ENCODE measurements at places on chromosomes 3 and 15.

- no peak for DNase-seq
Observed at GRCh38 chr3:58755150-58755549, 88.6 kb upstream of the FAM3D start.

GRCh38 chr15:92958105-92958504, 58.0 kb downstream of the CHD2 start:
- DNase-seq = peak; percentile 19

DNA sequence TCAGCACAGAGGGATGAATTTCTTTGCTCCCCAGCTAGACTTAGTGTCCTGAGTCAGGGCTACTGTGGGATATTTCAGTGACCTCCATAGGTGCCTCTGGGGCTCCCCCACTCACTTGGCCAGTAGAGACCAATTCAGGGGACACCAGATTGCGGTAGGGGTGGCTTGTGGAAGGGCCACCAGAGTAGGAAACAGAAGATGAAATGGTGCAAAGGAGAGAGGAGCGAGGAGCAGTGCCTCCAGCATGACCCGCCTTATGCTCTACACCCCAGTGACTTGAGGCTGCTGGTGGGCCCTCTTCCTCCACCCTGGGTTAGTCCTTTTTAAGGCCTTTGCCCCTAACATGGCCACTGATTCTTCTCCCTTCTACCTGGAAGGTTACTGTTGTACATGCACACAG, 2.5 kb downstream of the AEN start:
- DNase-seq = no peak

GRCh38 chr3:107514453-107514852, 8.3 kb upstream of the BBX start:
- no peak for DNase-seq

GRCh38 chr3:187945374-187945773, 200.1 kb upstream of the BCL6 start:
- DNase-seq = no peak

DNA sequence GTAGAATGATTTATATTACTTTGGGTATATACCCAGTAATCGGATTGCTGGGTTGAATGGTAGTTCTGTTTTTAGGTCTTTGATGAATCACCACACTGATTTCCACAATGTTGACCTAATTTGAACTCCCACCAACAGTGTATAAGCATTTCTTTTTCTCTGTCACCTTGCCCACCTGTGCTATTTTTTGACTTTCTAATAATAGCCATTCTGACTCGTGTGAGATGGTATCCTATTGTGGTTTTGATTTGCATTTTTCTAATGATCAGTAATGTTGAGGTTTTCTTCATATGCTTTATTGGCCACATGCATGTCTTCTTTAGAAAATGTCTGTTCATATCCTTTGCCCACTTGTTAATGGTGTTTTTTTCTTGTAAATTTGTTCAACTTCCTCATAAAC, 340.8 kb downstream of the PLOD2 start:
- no peak for DNase-seq

DNA sequence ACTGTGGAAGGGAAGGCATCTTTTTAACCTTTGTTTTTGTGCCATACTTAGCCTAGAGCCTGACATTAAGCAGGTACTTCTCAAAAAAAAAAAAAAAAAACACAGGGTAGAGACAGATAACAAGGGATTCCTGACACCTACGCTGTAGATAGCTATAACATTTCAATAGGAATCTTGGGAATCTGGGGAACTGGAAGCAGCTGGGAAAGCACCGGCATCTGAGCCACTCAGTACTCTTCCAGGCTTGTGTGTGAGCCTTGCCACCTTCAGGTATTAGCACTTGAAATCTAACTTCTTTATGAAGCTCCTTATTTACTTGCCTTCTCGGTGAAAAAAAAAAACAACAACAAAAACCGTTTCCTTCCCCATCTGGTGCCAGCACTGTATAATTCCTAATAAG, 46.8 kb downstream of the PIK3CA start:
- DNase-seq = no peak

DNA sequence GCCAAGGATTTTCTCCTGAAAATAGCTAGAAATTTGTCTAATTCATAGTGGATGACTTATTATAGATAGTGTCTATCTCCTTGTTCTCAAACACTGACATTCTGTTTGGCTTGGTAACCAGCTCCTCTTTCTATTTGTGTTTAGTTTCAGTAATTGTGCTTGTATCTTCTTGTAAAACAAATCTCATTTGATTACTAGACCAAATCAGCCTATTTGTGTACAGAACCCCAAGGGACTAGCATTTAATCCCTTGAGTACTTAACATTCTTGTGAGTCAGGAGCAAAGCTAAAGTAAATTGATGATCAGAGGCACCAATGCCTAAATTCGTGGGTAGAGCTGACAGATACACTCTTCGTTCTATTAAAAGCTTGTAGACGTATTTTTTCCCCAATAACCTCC, 306.5 kb upstream of the SLITRK3 start:
- no peak for DNase-seq

- no peak for DNase-seq
Observed at GRCh38 chr3:189572249-189572648, 58.9 kb upstream of the TP63 start.

GRCh38 chr3:98004721-98005120, 30.4 kb downstream of the GABRR3 start:
- no peak for DNase-seq

- no peak for DNase-seq
Observed at GRCh38 chr15:49831206-49831965, 210.5 kb downstream of the DTWD1 start.

DNA sequence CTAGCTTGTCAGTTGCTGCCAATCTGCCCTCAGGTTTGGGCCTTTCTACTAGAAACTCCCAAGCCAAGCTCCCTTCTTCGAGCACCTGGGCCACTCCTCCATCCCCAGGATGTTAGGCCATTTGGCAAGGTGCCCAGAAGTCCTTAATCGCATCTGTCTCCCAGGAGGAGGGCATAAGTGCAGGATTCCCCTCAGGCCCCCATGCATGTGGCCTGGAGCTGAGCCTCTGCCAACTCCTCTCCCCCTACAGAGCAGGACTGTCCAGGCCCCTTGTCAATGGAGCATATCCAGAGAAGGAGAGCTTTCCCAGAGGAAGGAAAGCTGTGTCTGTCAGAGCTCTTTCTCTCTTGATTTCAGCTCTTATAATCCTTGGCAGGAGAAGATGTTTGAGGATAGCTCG, 182.6 kb upstream of the ROPN1 start:
- no peak for DNase-seq

GRCh38 chr3:4681301-4681700, 188.2 kb downstream of the ITPR1 start:
- no peak for DNase-seq

- DNase-seq = no peak
Observed at GRCh38 chr15:40183636-40184463, 23.0 kb downstream of the BUB1B start.

DNA sequence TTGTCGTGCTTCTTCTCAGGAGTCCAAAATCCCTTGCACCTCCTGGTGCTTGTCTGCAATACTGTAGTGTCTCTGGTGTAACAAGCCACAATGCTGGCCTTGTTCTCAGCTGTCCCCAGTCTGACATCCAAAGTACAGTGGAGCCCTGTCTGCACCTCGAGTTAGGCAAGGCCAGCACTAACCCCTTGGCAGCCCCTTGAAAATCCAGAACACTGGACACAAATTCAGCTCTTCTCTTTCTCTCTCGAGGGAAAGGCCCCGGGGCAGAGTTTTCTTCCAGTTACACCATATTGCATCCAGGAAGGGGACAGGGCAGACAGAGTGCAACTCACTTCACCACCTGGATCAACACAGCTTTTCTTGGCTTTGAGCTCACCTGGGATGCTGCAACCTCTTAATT, 91.3 kb upstream of the ATP10A start:
- DNase-seq = no peak

DNA sequence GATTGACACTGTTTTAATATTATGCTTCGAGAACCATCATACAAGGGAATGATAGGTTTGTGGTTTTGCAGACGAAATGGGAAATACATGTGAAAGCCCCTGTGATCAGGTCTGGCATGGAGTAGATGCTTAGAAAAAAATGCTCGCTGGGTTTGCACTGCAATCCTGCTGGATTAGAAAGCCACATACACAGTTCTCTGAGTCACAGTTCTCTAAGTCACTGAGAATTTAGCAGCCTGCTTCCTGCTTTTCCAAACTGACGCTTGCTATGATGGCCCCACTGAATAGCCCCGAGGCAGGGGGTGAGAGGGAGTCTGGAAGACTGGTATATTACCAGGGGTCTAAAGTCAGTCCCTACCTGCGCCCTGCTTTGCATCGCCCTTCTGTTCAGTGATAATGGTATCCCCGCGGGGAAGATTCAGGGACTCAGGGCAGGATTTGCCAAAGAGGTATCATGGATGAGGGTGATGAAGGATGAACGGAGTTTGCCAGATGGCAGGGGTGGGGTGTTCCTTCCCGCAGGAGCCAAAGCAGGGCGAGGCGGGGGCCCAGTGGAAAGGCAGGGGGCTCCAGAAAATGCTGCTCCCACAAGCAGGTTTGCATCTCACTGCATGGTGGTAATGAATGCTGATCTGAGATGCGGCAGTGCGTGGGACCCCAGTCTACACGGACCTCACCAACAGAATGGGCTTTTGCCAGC, 82.3 kb downstream of the IQSEC1 start:
- no peak for DNase-seq

- no peak for DNase-seq
Observed at GRCh38 chr3:25453619-25454004, 25.5 kb downstream of the RARB start.

DNA sequence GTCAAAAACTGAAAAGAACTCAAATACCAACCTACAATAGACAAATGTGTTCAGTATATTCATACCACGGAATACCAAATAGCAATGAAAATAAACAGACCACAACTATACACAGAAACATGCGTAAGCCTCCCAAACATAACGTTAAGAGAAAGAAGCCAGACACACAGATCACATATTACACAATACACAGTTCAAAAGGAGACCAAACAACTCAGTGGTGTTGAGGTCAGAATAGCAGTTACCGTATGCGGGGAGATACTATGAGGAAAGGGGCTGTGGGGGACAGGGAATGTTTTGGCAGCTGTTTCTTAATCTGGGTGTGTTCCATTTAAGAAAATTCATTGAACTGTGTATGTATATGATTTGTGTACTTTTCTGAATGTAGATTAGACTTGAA, 6.6 kb downstream of the OSBPL10 start:
- DNase-seq = no peak

- no peak for DNase-seq
Observed at GRCh38 chr15:56105855-56106254, 112.4 kb upstream of the NEDD4 start.

- no peak for DNase-seq
Observed at GRCh38 chr3:100503448-100503847, 11.0 kb downstream of the TMEM45A start.

DNA sequence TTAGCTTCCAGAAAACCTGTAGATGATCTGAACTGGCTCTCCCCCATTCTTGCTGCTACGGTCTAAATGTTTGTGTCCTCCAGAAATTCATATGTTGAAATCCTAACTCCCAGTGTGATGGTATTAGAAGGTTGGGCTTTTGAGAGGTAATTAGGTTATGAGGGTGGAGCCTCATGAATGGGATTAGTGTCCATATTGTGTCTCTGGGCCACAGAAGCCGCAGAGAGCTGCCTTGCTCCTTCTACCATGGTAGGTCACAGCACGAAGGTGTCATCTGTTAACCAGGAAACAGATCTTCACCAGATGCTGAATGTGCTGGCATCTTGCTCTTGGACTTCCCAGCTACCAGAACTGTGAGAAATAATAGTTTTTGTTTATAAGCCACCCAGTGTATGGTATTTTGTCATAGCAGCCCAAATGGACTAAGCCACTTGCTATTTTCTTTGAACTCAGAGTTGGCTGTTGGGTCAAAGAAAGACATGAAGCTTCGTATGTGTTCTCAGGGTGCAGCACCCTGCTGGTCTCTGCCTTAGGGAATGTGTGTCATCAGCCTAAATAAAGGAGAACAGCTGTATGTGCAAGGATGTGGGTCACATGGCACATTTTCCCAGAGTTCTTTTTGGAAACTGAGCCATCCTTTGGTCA, 317.5 kb upstream of the SLCO3A1 start:
- DNase-seq = no peak

- DNase-seq = no peak
Observed at GRCh38 chr15:70049701-70050301, 47.9 kb downstream of the TLE3 start.

DNA sequence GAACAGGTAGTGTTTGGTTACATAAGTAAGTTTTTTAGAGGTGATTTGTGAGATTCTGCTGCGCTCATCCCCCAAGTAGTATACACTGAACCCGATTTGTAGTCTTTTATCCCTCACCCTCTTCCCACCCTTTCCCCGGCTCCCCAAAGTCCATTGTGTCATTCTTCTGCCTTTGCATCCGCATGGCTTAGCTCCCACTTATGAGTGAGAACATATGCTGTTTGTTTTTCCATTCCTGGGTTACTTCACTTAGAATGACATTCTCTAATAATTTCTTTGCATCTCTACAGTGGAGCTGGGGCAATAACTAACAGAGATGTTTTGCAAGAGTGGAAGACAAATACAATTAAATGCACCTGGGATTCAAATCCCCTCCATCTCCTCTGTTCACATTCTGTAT, 93.2 kb downstream of the TP63 start:
- no peak for DNase-seq

- no peak for DNase-seq
Observed at GRCh38 chr3:160312014-160312624, 86.9 kb downstream of the C3orf80 start.

DNA sequence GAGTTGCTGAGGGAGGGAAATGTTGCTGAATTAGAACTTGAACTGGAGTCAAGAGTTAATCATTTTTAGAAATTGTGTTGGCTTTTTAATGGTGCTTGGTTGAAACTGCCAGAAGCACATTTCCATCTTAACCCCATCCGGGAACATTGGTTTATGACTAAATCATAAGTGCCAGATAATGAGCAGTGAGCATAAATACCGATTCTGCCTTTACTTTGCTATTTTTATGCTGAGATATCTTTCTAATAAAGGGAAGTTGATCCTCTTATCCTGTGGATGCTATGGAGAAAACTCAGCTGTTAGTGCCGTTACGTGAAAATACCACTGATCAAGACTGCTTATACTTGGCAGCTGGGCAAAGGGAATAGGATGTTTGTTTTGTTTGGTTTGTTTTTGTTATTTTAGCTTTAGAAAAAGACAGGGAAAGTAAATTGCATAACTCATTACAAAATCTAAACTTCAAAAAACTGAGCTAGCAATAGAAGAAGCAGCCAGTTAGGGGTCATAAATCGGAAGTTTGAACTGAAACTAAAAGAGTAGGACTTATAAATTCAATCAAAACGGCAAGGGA, 813.1 kb downstream of the NAALADL2 start:
- DNase-seq = no peak

- no peak for DNase-seq
Observed at GRCh38 chr3:24678021-24678420, 183.4 kb upstream of the THRB start.

GRCh38 chr15:57111002-57111401, 192.6 kb downstream of the TCF12 start:
- DNase-seq = no peak

GRCh38 chr3:107211608-107212007, 165.6 kb upstream of the CCDC54 start:
- no peak for DNase-seq

DNA sequence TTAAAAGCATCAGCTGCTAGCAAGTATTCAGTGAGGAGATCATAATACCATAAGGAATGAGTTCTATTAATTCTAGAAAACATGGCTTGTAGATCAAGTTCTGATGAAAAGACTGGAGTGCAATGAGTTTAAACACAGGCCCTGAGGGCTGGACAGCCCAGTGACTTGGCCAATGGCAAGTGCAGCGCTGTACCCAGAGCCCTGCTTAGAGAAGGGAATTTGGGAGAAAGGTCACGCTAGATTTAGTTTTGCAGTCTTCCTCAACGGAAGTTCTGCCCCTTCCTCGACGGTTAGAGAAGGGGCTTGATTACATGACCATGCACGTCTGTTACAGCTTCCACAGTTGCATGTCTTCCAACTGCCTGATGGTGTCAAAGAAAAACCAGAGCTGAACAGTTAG, 4.0 kb downstream of the TMEM212 start:
- DNase-seq = no peak
